Mesothelial cell of epicardium (in vitro differentiated cells): ENCODE measurements at places on chromosomes 12 and 14. TPM values are rescaled to one million over a fixed set of nuclear protein-coding genes. Genes with fewer than 3 reads are reported as not detected.

RNASE8 gene
- not detected in 3 replicates for total RNA-seq

DRAM1 gene
- 14.4 to 17.4 TPM (median 15.8 TPM) in 3 replicates for total RNA-seq

LRRC43 gene
- total RNA-seq, result 3.9 to 6.6 TPM (median 4.9 TPM) in 3 replicates

PLCZ1 gene
- not detected in 3 replicates for total RNA-seq

SNRNP35 gene
- total RNA-seq, result 25.0 to 27.7 TPM (median 25.8 TPM) in 3 replicates

- H3K36me3 ChIP-seq, result no peaks in the 10 kb centered on the region
- no peak overlapping the region for H3K4me3 ChIP-seq
- H3K27me3 ChIP-seq, result peaks cover 24% of the 10 kb centered on the region
- no peak for DNase-seq
- H3K27ac ChIP-seq, result no peak overlapping the region
These were observed 18.3 kb downstream of the NOC4L start for GRCh38 chr12:132162508-132163031.

GRCh38 chr12:28874758-28875157 is 274.3 kb upstream of the FAR2 start:
- peaks cover 8% of the 10 kb centered on the region for H3K4me1 ChIP-seq
- H3K27me3 ChIP-seq, result no peaks in the 10 kb centered on the region
- no peak overlapping the region for H3K4me3 ChIP-seq
- DNase-seq, result no peak
- H3K27ac ChIP-seq, result no peak overlapping the region
- no peaks in the 10 kb centered on the region for H3K36me3 ChIP-seq

- H3K27me3 ChIP-seq, result no peaks in the 10 kb centered on the region
- no peak overlapping the region for H3K27ac ChIP-seq
- DNase-seq, result no peak
- peaks cover 7% of the 10 kb centered on the region for H3K36me3 ChIP-seq
These were observed 23.1 kb downstream of the GMFB start for GRCh38 chr14:54465654-54466053.

GRCh38 chr12:30201301-30202160 is 417.8 kb upstream of the TMTC1 start:
- H3K4me1 ChIP-seq, result no peaks in the 10 kb centered on the region
- DNase-seq, result no peak
- H3K27me3 ChIP-seq, result peaks cover 61% of the 10 kb centered on the region

GRCh38 chr14:63432228-63432627 is 110.9 kb downstream of the PPP2R5E start:
- H3K27ac ChIP-seq, result peak overlapping the region; percentile 31
- H3K4me1 ChIP-seq, result peaks cover 46% of the 10 kb centered on the region
- no peak overlapping the region for H3K4me3 ChIP-seq
- no peak for DNase-seq
